Activated T-helper 9 cell treated with anti-CD3 and anti-CD28 coated beads, Interleukin-2, amount 50 U/mL, for 16 hours (primary cell): ENCODE measurements at places on chromosomes 7 and 10.

- no peak for DNase-seq
These were observed 20.0 kb upstream of the CRYGN start for GRCh38 chr7:151459726-151460473.

- no peak for DNase-seq
These were observed 69.1 kb downstream of the ZMIZ1 start for GRCh38 chr10:79137826-79138225.

GRCh38 chr10:108523016-108523800 is 1358.7 kb upstream of the SORCS1 start:
- no peak for DNase-seq

GRCh38 chr7:27302590-27302989 is 60.0 kb downstream of the EVX1 start:
- no peak for DNase-seq

DNA sequence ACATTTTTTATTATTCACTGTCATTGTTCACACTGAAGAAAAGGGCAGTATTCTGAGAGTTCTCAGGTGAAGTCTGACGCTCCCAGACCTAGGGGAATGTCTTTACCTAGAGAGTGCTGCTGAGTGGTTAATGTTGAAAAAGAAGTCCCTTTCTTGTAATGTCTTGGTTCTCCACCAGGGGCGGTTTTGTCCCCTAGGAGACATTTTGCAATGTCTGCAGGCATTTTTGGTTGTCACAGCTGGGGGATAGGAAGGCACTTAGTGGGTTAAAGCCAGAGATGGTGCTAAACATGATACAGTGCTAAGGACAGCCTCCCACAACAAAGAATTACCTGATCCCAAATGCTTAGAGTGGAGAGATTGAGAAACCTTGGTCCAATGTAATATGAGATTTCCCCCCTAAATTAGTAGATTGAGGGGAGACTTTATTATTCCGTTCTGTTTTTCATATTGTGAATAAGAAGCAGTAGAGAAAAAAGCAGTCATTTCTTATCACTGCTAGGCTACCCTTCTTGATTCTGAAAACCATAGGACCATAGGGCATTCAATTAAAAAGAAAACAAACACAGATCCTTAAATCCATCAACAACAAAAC is 13.1 kb downstream of the UMAD1 start:
- DNase-seq = no peak

GRCh38 chr10:61606959-61607907 is 55.5 kb upstream of the CABCOCO1 start:
- no peak for DNase-seq

DNA sequence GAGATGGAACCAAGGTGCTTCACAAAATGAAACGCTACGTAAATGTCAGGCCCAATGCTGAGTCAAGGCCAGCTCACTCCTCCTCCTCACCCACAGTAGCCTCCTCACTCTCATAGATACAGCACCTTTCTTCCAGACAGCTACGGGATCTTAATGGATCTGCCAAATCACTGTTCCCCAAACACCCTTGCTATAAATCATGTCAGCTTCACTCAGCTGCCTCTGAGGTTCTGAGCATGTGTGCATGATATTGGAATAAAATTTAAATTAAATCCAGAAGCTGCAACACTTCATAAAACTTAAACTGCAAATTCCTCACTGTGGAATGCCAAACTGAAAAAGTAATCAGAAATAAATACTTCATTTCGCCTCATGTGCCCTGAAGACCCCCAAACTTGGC is 14.7 kb upstream of the CPXM2 start:
- DNase-seq = no peak

DNA sequence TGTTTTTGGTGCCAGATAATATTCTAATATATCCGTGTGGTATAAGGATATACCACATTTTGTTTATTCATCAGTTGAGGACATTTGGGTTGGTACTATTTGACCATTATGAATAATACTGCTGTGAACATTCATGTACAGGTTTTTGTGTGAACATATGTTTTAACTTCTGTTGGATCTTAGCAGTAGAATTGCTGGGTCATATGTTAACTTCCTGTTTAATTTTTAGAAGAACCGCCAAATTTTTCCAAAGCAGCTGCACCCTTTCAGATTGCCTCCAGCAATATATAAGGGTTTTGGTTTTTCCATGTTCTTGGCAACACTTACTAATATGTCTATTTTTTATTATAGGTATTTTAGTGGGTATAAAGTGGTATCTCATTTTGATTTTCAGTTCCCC is 22.8 kb downstream of the VPS26A start:
- no peak for DNase-seq

GRCh38 chr10:15879663-15880062 is 19.4 kb upstream of the MINDY3 start:
- DNase-seq = no peak

DNA sequence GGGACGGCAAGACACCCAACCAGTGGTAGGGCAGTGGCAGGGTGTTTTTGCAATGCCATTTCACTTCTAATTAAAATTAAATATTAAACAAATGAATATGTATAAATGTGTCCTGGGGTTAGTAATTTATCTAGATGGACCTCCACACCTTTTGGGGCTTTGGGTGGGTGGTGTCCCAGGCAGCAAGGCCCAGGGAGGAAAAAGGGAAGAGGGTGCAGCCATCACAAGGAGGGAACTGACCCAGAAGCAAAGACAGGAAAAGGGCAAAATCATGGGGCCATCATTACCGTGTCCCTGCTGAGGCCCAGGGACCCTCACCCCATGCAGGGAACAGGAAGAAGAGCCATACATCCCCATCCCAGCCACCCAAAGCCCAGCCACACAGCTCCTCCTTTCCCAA is 204.6 kb downstream of the GRID1 start:
- DNase-seq = no peak

- no peak for DNase-seq
These were observed 31.8 kb downstream of the SVOPL start for GRCh38 chr7:138669364-138669763.
